B cell (primary cell): ENCODE measurements at places on chromosomes 2 and 18.

- no peak for DNase-seq
Observed at GRCh38 chr2:180325416-180326120, 318.5 kb upstream of the CWC22 start.

- no peak for DNase-seq
Observed at GRCh38 chr2:236877972-236878371, 207.7 kb upstream of the COPS8 start.

- no peak for DNase-seq
Observed at GRCh38 chr18:32258558-32259204, 68.8 kb downstream of the MEP1B start.

GRCh38 chr2:133193544-133194361, 374.5 kb downstream of the NCKAP5 start:
- DNase-seq, result no peak

DNA sequence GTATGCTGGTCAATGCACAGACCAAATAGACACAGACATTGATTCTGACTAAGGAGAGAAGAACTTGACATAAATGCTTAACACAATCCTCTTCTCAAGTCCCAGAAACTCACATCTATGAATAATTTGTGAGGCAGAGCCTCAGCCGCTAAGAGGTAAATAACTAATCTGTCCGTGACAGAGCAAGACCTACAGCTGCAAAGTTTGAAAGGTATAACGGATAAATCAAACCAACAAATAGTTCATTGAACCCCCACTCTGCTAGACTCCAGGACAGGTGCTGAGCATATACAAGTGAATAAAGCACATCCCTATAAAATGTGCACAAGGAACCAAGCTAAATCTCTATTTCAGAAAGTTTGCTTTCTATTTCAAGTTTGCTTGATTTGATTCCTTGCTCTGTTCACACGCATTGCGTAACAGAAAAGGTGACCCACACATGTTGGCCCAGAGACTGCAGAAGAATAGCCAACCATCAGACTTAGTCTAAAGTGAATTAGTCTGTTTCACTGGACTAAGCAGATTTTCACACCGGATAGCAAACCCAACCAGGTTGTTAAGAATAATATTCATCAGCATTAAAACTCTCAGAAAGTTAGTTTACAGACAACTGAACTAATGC, 51.7 kb downstream of the NCKAP5 start:
- DNase-seq, result no peak

DNA sequence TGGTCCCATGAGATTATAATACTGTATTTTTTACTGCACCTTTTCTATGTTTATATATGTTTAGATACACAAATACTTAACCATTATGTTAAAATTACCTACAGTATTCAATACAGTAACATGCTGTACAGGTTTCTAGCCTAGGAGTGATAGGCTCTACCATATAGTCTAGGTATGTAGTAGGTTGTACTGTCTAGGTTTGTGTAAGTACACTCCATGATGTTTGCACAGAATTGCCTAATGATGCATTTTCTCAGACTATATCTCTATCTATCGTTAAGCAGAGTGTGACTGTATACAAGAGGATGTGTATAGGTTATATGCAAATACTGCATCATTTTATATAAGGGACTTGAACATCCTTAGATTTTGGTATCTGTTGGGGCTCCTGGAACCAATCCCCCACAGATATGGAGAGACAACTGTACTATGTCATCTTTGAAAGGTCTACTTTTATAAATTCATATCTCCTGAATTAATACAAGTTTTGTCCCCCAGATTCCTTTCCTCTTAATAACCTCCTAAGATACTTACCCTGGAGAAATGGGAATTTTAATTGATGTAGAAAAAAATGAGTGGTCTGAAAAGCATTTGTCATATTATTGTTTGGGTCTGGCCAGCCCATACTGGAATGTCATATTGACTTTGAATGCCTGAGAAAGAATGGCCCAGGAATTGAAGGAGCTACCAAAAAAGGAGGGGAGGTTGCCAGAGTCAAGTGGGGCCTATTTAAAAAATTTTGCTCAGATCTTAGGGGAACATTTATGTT, 36.6 kb downstream of the EHBP1 start:
- no peak for DNase-seq

- no peak for DNase-seq
Observed at GRCh38 chr2:23627236-23628009, 242.4 kb downstream of the KLHL29 start.

DNA sequence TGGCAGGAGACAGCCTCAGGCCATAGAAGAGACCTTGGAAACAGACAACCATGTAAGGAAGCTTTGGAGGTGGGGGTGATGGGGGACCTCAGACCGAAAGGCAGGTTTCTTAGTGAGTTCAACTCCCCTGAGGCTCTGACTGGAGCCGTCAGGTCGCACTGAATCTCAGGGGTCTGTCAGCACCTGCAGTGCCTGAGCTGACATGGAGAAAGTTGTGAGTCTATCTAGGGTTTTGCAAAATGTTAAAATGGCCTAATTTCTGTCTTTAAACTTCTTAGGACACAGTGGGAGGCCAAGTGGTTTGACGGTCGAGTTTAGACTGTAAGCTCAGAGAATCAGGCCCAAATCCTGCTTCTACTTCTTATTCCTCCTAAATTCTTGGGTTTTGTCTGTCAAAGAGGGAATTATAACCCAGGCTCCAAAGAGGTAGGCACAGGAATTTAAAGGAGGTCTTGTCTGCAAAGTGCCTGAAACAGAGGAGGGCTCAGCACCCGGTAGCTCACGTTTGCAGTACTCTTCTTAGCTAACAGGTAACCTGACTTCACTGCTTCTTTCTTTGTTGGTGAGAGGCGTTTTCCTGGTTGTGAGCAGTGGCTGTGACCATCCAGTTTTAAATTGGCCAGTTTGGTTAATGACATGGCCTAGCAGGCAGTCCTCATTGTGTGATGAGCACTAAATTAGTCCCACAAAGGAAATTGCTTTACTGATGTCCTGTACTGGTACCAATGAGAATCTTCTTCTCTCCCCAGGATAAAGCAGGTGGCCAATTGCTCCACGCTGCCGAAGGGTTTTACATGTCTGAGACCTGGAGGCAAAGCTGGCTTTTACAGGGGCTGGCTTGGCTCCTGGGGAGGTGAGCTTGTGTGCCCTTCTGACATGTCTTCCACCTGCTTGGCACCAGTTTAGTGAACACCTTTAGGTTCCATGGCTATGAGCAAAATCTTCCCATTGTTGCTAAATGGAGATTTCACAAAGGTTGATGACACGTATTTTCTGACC, 95.7 kb downstream of the MYCN start:
- no peak for DNase-seq
